Fibroblast of skin of left biceps (primary cell): ENCODE measurements at places on chromosomes 12 and 14.

GRCh38 chr12:26389343-26389742 lies 194.0 kb downstream of the SSPN start:
- DNase-seq = no peak

DNA sequence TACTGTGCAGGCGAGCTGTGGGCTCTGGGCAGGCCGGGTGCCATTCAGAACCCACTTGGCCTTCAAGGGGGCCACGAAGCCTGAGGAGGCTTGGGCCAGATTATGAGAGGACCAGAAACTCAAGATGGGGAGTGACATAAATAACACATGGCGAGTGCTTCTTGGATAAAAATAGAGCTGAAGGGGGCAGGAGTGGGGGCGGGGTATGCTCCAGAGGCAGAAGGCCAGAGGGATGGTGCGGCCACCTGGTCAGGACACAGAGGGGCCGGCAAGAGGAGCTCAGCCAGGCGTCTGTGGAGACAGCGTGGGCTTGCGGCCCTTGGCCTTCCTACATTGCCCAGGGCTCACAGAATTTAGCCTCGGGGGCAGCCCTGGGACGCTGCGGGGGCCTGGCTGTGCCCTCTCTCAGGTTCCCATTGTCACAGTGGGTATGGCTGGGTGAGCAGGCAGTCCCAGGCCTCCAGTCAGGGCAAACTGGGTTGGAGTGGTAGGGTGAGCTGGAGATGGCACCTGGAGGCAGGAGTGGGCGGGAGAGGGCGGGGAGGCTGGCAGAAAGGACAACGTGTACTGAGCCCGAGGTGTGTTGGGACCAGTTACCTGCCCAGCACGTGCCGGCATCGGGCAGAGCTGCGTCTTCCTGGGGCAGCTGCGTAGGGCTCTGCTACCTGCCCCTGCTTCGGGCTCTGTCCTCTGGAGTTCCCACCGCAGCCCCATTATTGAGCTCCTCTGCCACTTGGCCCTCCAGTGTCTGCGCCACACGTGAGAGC lies 7.4 kb upstream of the SLC25A29 start:
- no peak for DNase-seq

- DNase-seq = no peak
Observed at GRCh38 chr12:107319533-107320032, 226.2 kb upstream of the CRY1 start.

DNA sequence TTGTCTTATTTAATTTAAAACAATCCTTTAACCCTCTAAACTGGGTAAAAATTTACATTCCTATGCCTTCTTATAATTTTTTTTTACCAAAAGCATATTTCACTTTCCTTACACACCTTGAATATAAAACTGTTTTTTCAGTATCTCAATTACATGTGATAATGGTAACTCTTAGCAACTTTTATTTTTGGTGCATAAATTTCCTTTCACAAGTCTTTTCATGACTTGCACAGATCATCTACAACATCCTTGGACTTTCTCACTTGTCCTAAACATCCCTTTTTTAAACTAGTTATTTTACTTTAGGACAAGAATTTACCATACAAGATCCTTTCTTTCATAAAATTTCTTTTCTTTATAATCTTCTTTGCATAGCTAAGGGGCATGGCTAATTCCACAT lies 142.0 kb downstream of the LLPH start:
- no peak for DNase-seq

- no peak for DNase-seq
Observed at GRCh38 chr14:77580477-77580876, 36.0 kb downstream of the SPTLC2 start.

DNA sequence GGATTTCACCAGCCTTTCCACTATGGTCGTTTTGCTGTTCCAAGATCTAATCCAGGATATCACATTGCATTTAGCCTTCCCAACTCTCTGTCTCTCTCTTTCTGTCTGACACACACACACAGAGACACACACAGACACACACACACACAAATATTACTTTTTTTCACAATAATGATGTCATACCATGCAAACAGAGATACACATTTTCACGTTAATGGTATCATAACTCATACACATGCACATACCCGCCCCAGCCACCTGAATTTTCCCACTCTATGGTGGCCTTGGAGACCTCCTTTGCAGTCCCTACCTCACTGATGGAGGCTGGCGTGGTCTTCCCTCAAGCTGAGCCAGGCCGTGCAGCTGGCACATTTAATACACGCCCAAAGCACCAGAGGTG lies 7.2 kb upstream of the MYL2 start:
- no peak for DNase-seq

- peak; percentile 35 for DNase-seq
Observed at GRCh38 chr14:105527826-105528585, 1.6 kb downstream of the TMEM121 start.

GRCh38 chr14:42545636-42546035 lies 939.0 kb downstream of the LRFN5 start:
- DNase-seq = no peak
